ENCODE measurements at places on chromosomes 5 and 9.

GRCh38 chr5:119751734-119752094 lies 122.4 kb downstream of the FAM170A start:
- no peak for DNase-seq

- no peak for DNase-seq
Observed at GRCh38 chr5:14277385-14278320, 134.5 kb downstream of the TRIO start.

- DNase-seq = no peak
Observed at GRCh38 chr9:28967226-28967625, 1393.9 kb upstream of the C9orf72 start.

DNA sequence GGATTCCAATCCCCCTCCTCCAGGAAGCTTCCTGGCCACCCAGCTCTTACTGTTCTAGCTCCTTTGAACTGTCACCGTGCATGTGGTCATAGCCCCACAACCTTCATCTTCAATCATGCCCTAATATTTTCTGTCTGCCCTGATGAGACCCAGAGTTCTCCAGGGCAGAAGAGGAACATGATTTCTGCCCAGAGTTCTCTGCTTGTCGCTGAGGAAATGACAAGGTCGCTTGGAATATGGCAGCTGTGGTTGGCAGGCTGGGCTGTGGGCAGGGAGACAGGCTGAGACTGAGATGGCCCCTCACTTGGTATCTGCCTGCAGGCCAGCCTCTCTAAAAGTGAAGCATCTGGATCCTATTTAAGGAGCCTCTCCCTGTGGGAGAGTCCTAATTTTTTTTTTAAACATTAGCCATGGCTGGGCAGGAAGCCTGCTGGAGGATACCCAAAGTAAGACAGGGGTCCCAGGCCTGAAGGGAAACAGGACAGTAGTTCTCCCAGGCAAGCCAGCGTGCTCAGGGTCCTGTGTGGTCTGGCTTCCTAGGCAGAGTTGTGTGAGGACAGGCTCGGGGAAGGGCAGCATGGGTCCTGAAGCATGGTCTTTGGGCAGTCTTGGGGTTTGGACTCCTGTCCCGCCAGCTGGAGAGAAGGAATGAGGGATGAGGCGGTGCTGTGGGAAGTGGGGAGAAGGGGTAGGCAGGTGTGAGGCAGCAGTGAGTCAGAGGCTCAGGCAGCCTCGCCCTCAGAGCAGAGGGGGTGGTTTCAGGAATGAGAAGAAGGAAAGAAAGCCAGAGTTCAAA lies 242.1 kb downstream of the FSTL4 start:
- DNase-seq = no peak

DNA sequence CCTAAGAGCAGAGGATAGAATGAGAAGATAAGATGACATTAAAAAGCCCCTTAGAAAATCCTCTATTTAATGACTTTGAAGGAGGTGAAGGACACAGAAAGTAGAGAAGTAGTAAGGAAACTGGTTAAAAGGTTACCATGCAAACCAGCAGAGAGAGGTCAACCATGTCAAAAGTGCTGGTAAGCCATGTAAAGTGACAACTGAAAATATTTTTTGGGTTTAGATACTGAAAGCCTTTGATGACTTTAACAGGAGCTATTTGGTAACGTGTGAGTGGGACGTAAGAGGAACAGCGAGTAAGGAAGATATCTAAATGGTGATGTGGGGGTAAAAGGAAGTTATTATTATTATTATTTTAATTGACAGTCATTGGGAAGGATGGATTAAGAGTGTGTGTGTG lies 56.9 kb downstream of the MACIR start:
- DNase-seq = no peak

DNA sequence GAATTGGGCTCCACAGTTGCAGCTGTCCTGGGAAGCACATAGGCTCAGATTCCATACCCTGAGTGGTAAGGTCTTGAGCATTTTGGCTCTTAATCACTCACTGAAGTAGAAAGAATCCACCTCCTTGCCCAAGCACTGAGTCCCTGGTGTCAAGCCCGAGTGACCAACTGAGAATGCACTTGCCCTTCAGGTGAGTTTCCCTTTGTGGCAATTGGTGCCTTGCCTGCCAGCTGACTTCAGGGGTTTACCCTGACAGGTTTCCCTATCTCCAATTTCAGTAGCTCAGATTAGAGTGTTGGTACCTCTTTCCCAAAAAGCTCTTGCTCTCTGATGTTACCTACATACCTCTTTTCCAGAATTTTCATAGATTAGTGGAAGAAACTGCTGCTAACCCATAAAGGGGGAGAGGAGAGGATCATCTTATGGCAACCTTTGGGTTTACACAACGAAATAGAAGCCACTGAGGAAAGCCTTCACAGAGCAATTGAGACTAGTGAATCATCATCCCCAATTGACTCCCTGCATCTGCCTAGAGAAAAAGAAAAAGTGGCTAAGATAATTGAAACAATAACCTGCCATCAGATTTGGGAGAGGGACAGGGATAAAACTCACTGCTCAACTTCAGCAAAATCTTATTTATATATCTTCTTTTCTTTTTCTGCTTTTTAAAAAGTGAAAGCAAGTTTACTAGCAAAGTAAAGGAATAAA lies 48.6 kb downstream of the CCL28 start:
- DNase-seq = no peak

DNA sequence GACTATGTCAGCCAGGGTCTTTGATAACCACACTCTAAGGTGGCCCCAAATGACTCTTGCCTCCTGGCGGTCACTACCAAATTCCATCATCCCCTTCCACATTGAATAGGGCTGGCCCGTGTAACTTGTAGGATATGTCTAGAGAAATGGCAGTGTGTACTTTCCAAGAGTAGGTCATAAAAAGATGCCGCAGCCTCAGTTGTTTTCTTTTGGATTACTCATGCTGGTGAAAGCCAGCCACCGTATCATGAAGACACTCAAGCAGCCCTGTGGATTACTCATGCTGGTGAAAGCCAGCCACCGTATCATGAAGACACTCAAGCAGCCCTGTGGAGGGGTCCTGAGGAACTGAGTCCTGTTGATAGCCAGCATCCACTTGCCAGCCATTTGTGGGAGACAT lies 172.0 kb upstream of the TBC1D2 start:
- DNase-seq = no peak

DNA sequence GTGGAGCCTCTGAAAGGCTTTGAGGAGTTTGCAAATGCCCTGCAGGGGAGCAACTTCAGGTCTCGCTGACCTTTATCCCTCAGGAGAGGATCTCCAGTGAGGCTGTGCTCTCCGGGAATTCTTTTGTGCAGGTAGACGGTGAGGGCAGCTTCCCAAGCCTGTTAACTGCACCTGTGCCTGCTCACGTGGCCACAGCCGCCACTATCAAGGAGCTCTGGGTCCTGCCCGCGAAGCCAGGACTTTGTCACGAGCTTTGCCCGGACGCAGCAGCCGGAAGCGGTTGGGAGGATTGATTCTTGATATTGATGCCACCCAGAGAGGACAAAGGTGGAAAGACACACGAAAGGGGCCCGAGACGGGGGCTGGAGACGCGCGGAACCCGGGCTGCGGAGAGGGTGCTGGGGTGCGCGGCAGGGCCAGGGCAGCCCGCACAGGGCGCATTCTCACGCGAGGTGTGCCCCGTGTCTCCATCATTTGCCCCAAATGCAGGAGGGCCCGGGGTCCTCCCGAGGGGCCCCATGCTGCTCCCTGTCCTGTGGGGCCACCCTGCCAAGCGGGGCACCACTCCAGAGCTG lies 18.2 kb downstream of the SLC9A3 start:
- DNase-seq = peak; percentile 83

DNA sequence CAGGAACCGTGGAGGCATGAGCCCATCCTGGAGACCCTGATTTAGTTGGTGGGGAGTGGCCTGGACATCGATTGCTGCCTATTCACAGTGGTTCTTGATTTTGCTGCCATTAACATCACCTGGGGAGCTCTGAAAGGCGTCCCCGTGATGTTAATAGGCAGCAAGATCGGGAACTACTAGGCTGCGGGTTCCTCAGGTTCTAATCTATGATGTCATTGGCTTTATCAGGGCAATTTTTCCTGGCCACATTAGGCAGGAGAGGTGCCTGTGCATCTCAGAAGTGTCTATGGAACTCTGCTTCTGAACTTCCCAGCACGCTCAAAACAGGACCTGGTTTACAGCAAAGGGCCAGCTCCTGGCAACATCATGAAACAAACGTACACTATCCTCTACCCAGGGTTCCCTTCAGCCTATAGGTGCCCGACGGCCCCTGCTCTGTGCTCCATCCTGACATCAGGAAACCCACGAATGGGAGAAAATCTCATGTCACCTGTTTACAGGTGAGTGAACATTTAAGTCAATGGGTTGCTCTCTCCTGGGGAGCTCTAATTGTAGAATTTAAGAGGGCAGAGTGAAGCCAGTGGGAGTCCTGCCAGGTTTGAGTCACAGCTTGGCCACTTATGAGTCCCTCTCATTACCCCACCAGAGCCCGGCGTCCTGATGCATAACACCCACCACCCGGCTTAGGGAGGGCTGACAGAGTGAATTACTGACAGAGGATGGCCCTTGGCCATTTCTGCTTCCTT lies 49.4 kb downstream of the ROPN1L start:
- no peak for DNase-seq

DNA sequence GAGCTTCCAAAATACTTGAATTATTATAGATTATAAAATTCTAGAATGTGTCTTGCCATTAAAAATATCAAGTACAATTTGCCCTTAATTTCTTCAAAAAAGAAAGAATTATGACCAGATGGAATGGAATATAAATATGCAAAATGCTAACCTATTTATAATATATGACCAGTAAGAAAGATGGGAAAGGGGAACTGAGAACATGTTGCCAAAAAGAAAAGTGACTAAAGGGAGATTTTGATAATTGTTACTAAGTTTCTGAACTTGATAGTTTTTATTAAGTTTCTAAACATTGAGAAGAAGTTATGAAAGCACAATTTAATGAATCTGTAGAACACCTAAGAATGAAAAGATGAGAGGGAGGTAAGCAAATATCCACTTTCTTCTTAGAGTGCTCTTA lies 188.4 kb upstream of the NR4A3 start:
- DNase-seq = no peak

All from DMS153 (cell line).